ENCODE measurements at places on chromosomes 2 and 18.

DNA sequence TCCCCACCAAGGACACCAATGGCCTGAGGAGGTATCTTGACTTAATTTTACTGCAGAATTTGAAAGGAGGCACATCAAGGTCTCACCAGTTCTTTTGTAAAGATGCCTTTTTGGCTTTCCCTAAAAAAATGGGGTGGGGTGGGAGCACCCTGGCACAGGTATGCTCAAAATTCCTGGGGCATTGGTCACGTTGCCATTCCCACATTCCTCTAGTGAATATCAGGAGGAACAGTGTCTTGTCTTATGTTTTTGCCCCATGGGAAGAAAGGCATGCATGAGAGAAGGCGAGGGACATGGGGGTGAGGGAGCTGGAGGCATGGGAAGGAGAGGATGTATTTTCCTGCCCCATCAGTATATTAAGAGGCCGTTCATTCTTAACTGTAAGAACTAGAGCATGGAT is 275.3 kb downstream of the CMPK2 start:
- DNase-seq: no peak

GRCh38 chr2:112787729-112788393 is 3.6 kb upstream of the IL1A start:
- DNase-seq: no peak

- DNase-seq: no peak
Observed at GRCh38 chr18:48534364-48534763, 4.5 kb upstream of the CTIF start.

- DNase-seq: peak; percentile 54
Observed at GRCh38 chr2:156099382-156099781, 233.1 kb downstream of the NR4A2 start.

DNA sequence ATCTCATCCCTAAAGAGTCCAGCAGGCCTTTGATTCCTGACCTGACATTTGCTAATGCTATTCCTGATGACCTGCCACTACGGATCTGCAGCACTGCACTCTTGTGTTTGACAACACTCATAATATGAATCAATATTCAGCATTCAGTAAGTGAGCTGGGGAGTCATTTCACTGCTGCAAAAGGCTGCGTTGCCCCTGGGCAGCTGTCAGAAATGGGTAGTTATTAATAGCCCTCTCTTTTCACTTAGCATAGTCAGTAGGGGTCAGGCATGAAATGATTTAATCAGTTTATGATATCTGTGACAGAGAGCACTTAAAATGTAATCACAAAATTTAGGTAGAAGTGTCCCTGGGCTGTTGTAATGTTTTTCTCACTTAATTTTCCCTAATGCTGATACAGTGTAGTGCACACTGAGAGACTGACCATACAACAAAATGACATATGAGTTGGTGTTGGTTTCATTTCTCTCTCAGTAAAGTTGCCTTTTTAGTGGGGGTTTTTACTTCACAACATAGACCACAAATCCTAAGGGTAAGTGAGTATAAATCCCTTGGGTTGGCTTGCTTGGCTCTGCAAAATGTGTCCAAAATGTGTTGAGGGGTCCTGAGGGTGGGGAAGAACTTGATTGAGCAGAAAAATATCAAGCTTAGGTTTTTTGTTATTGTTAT is 184.8 kb downstream of the CAMKMT start:
- no peak for DNase-seq

- no peak for DNase-seq
Observed at GRCh38 chr2:227344231-227344630, 19.2 kb downstream of the MFF start.

GRCh38 chr2:16718576-16719484 is 53.2 kb upstream of the CYRIA start:
- no peak for DNase-seq
